ENCODE measurements at places on chromosomes 12 and 14.

DNA sequence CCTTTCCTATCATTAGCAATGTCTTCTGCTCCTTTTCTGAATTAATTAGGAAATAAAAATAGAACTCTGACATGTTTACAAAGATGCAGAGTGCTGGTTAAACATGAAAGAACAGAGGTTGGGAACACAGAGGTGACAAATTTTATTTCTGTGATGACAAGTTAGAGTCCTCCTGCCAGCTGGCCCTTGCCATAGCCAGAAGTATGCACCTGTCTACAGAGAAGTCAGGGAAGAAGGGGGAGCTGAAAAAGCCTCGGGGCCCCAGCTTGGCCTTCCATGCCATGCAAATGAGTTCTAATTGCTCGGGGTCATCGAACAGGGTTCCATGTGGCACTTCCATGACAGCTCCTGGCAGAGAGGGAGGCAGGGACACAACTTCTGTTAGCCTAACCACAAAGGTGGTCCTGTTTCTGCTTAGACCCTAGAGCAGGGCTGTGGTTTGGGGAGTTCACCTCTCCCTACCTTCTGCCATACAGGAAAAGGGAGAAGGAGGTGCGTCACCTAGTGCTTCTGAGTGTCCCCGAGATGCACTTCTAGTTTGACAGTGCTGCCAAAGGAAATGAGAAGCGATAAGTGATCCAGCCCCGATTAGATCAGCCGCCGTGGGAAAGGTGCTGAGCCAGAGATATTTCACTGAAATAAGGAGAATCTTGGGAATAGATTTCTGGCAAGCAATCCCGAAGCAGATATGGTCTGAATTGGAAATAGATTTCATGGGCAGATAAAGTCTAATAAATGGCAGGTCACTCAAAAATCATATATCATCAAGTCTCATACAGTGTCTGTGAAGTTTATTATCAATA, 155.8 kb upstream of the FOXN3 start:
- peaks cover 19% of the 10 kb centered on the region for H3K4me1 ChIP-seq
- no peak for DNase-seq
- H3K27ac ChIP-seq: no peak overlapping the region
- H3K36me3 ChIP-seq: peaks cover 7% of the 10 kb centered on the region

- DNase-seq: no peak
- H3K4me3 ChIP-seq: no peak overlapping the region
- H3K27me3 ChIP-seq: no peaks in the 10 kb centered on the region
- H3K4me1 ChIP-seq: peaks cover 6% of the 10 kb centered on the region
- H3K36me3 ChIP-seq: peaks cover 5% of the 10 kb centered on the region
These were observed 71.3 kb downstream of the SYNE3 start for GRCh38 chr14:95445161-95445560.

GRCh38 chr12:117192057-117192456, 1.8 kb upstream of the FBXO21 start:
- H3K4me1 ChIP-seq: peaks cover 19% of the 10 kb centered on the region
- no peak for DNase-seq
- H3K27ac ChIP-seq: no peak overlapping the region
- peaks cover 3% of the 10 kb centered on the region for H3K27me3 ChIP-seq
- peaks cover 4% of the 10 kb centered on the region for H3K36me3 ChIP-seq

DNA sequence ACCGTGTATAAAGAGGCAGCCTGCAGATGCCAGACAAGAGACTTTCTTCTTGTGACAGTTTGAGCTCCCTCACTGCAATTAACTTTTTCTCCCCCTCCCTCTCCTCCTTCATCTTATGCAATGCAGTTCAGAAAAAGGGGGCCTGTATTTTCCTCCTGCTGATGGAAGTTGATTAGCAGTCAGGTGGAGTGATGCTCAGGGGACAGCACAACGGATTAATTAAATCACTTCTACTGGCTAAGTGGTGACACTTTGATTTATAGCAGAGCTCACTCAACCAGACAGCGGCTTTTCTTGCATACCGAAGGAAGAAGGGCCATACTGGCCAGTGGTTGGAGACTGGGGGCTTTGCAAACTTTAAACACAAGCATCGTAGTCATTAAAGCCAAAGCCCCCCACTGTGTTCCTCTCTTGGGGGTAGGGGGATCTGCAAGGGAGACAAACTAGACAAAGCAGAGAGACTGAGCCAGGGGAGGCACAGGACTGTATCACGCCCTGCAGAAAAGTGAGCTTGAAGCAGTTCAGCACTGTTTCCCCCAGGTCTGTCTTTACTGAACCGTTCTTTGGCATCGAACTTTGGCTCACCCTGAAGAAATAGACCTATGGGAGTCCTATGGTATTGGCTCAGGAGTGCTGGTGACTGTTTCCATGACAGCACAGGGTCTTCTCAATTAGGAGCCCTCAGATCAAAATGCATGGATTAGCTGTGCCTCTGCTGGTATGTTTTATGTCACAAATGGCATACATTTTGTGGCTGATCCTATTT, 47.7 kb downstream of the SPRING1 start:
- H3K4me1 ChIP-seq: no peaks in the 10 kb centered on the region
- H3K27ac ChIP-seq: no peak overlapping the region
- no peak overlapping the region for H3K4me3 ChIP-seq
- H3K27me3 ChIP-seq: no peaks in the 10 kb centered on the region
- no peak for DNase-seq

GRCh38 chr14:59292028-59292427, 103.6 kb downstream of the DAAM1 start:
- H3K27ac ChIP-seq: no peak overlapping the region
- no peak for DNase-seq
- H3K36me3 ChIP-seq: peaks cover 6% of the 10 kb centered on the region
- no peak overlapping the region for H3K4me3 ChIP-seq

DNA sequence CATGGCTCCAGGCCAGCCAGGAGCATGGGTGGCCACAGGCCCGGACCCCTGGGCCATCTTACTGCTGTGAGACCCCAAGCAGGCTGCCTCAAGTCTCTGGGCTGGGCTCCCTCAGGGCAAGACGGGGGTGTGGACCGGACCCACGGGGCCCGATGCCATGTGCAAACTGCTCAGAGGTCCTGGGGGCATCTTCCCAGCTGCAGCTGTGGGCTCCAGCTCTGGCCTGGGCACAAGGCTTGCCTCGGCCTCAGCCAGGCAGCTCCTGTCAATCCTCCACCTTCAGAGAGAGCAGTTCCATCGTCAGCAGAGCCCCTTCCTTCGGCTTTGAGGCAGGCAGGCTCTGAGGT, 12.4 kb upstream of the GPR132 start:
- peaks cover 16% of the 10 kb centered on the region for H3K4me1 ChIP-seq
- H3K27ac ChIP-seq: no peak overlapping the region
- H3K27me3 ChIP-seq: peaks cover 5% of the 10 kb centered on the region
- no peaks in the 10 kb centered on the region for H3K36me3 ChIP-seq
- DNase-seq: no peak
- H3K4me3 ChIP-seq: no peak overlapping the region

DNA sequence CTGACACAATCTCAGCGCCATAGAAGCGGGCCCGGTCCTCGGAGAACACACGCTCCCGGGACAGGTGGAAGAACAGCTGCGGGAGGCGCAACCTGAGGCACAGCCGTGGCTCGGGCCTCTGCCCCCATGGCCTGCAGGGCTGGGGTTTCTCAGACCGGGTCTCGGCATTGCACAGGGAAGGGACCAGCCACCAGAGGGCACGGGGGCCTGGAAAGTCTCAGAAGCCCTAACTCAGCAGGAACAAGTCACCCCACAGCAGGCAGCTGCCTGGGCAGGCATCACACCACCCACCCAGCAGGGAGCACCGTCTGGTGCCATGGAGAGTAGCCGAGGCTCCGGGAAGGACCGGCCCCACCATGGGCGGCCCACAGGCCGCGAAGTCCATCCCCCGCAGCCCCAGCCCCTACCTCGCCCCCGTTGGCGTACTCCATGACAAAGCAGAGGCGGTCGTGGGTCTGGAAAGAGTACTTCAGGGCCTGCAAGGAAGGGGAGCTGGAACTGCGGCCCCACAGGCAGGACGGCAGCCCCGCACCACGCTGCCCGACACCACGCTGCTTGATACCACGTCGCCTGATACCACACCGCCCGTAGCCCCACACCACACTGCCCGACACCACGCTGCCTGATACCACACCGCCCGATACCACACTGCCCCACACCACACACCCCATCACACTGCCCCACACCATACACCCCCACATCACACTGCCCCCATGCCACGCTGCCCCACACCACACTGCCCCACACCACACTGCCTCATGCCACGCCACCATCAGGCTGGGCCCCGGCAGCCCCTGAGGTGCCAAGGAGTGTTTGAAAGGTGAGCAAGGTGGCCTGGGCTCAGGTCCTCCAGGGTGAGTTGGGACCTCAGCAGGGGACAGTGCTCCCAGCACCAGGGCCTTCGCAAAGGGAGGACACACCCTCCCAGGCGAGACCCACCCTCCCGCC, 20.8 kb downstream of the SIVA1 start:
- H3K27ac ChIP-seq: no peak overlapping the region
- peaks cover 4% of the 10 kb centered on the region for H3K4me1 ChIP-seq
- H3K36me3 ChIP-seq: peaks cover 32% of the 10 kb centered on the region
- no peak overlapping the region for H3K4me3 ChIP-seq

DNA sequence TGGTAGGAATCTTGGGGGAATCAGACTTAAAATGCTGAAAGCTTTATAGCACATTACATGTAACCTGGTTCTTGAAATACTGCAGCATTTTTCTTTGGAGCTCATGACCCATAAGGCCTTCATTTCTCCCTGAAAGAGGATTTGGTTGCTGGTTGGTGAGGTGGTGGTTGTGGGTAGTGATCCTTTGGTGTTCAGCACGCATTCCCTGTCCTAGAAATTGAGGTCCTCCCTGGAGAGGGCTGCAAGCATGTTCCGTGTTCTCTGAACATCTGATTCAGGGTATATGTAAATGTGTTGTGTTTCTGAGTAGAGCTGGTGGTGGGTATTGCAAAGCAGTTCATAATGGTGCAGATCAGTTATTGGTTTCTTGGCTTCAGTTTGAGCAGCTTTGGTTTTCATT, 2.0 kb downstream of the SCN8A start:
- no peak overlapping the region for H3K4me3 ChIP-seq
- no peak overlapping the region for H3K27ac ChIP-seq
- DNase-seq: no peak
- H3K27me3 ChIP-seq: peaks cover 17% of the 10 kb centered on the region
- H3K4me1 ChIP-seq: peaks cover 15% of the 10 kb centered on the region

DNA sequence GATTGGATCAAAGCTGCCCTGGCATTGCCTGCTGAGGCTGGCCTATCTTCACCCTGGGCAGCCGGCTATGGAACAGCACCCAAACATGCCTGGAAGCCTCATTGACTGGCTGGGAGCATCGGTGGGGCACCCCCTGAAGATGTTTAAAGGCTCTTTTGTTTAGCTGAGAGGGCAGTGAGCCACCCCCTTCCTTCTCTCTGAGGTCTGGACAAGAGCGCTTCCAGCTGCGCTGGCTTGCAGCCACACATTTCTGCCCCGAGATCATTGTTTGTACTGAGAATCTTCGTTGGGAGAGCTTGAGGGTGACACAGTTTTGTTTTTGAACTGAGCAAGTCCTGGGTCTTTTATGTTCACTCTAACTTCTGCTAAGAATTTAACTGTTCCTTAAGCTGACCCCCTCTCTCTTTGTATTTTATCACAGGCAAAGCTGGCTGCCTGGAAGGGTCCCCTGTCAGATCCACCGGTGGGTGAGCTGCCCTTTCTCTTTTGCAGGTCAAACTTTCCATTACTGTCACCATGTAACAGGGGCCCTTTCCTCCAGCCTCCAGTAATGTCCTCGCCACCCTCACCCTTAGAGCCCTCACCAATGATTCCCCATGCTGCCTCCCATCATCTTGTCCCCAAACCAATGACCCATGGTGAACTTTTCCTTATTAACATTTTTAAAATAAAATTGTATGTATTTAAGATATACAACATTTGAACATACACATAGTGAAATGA, 212.2 kb downstream of the KIF26A start:
- H3K27ac ChIP-seq: no peak overlapping the region
- no peaks in the 10 kb centered on the region for H3K27me3 ChIP-seq
- H3K4me3 ChIP-seq: no peak overlapping the region
- no peaks in the 10 kb centered on the region for H3K36me3 ChIP-seq
- no peak for DNase-seq

- H3K36me3 ChIP-seq: no peaks in the 10 kb centered on the region
- no peak for DNase-seq
- H3K4me3 ChIP-seq: no peak overlapping the region
- no peaks in the 10 kb centered on the region for H3K4me1 ChIP-seq
These were observed 210.4 kb upstream of the FAR2 start for GRCh38 chr12:28938581-28939235.

DNA sequence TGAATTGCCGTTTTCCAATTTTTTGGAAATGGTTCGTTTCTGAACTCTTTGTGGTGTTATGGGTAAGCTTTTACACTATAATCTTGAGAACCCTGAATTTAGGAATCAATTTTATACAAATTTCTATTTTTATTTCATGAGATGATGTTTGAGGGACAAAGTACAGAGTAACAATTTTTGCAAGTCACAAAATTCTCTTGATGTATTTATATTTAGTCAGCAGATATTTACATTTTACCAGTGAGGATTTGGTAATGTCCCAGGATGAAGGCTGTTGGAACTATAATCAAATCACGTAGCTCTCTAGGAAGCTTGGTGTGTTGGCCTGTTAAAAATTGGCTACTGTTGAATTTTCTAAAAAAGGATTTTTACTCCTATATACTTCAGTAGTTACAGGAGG, 24.2 kb downstream of the GPATCH2L start:
- no peak overlapping the region for H3K27ac ChIP-seq
- H3K4me3 ChIP-seq: no peak overlapping the region
- no peaks in the 10 kb centered on the region for H3K4me1 ChIP-seq
- H3K27me3 ChIP-seq: no peaks in the 10 kb centered on the region

DNA sequence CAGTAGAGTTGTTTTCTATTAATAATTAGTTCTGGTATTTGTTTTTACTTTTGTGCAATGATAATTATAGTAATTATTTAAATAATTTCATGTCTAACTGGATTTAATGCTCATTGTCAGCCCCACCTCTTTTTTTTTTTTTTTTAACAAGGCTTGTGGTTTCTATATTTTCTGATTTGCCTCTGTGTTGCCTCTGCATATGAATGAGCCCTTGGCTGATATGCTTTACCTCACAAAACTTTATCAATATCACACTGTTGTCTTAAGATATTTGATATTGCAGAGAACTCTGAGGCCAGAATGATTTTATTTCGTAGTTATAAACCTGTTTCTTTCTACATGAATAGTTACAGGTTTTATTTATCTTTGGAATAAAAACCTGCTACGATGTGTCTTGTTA, 116.2 kb upstream of the ATP2B1 start:
- H3K4me3 ChIP-seq: no peak overlapping the region
- no peak overlapping the region for H3K27ac ChIP-seq
- H3K36me3 ChIP-seq: no peaks in the 10 kb centered on the region
- H3K4me1 ChIP-seq: no peaks in the 10 kb centered on the region

DNA sequence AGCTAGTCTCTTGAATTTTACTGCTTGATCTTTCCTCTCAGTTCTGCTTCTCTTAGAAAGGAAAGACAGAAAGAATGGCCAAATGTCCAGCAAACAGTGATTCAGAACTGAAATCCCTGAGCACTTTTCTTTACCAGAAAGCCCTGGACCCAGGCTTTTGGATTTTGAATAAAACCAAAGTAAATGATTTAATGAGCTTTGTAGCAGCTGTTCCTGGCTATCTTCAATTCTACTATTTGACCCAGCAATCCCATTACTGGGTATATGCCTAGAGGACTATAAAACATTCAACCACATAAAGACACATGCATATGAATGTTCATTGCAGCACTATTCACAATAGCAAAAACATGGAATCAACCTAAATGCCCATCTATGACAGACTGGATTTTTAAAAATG, 187.2 kb downstream of the PRKD1 start:
- no peak for DNase-seq
- no peak overlapping the region for H3K27ac ChIP-seq
- no peaks in the 10 kb centered on the region for H3K4me1 ChIP-seq
- H3K27me3 ChIP-seq: no peaks in the 10 kb centered on the region

Data from T-cell (primary cell).